ENCODE measurements at places on chromosomes 5 and 9.

- DNase-seq: no peak
Observed at GRCh38 chr9:109926421-109926869, 146.4 kb downstream of the PALM2AKAP2 start.

DNA sequence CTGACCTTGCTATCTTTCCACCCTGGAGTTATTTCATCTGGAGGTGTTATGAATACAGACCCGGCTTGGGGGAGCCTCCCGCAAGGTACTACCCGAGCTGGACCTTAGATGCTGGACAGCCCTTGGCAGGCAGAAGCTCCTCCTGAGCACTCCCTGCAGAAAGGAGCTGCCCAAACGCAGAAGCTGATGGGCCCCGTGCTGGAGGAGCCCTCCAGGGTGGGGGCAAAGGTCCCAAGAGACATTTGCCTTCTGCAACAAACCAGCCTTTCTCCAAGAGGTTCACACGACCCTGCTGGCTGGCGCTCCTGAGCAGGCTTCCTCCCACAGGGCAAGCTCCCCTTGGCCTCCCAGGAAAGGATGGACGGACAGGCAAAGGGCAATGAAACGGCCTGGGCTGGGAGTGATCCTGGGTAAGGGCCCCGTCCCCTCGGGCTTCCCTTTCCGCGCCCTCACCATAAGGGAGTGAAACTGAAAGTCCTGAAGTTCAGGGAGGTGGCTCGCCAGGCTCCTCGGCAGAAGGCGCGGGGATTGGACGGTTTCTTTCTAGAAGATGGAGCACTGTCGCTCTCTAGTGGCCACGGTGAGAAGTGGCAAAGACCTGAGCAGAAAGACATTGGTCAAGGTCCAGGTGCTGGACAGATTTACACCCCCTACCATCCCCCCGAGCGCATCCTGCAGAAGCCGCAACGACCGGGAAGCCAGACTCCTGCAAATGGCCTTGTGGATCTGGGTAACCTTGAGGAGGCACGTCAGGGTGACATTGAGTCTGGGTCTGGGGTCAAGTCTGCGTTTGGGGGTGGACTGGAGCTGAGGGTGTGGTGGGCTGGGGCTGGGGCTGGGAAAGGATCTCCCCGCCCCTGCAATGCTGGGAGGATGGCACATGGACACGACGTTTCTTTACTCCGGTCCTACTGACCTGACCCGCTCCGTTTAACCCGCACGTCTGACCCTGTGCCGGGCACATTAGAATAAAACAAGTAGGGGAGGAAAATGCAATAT lies 56.4 kb downstream of the NEURL1B start:
- peak; percentile 85 for DNase-seq

DNA sequence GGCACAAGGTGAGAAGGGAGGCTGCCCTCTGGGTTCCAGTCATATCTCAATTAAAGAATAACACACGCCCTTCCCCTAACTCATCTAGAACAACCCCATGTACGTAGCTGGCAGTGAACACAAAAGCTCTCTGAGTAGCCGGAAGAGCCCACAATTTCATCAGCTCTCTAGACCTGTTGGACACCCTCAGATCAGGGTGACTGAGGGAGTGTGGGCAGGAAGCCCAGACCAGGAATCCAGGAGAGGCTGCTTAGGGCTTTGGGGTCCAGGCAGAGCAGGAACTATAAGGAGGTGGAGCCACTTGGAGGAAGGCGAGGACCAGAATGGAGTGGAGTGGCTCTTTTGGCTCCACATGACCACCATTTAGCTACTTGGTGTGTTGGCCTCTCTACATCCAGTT lies 237.4 kb downstream of the NR3C1 start:
- no peak for DNase-seq

DNA sequence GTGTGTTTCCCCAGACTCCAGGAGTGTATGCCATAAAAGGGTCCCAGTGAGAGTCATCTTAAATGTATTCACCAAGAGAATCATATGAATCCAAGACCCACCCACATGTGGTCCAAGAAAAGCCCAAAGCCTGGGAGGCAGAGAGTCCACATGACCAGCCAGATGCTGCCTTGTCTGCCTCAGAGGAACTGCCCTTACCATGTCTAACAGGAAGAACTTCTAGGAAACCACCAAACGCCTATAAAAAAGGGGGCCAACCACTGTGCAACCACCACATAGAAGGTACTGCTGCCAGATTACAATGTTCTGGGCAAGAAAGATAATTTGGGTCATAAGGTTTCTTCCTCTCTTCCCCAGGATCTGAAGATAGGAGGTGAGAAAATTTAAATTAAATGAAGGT lies 129.8 kb upstream of the SLC24A2 start:
- DNase-seq: no peak

DNA sequence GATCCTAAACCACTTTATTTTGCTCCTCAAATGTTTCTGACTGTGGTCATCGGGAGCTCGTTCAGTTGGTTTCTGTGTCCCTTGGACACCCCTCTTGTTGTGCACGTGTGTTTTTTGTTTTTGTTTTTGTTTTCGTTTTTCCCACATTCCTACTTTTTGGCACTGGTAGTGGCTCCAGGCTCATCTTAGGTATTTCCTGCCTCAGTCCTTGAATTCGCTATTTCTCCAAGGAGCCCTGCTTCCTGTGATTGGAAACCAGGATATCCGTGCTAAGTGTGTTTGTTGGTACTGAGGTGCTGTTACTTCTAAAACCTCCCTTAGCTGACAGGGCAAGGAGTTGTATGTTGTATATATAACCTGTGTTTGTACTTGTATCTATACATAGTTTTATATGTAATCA lies 5.9 kb downstream of the HMCN2 start:
- DNase-seq: no peak

DNA sequence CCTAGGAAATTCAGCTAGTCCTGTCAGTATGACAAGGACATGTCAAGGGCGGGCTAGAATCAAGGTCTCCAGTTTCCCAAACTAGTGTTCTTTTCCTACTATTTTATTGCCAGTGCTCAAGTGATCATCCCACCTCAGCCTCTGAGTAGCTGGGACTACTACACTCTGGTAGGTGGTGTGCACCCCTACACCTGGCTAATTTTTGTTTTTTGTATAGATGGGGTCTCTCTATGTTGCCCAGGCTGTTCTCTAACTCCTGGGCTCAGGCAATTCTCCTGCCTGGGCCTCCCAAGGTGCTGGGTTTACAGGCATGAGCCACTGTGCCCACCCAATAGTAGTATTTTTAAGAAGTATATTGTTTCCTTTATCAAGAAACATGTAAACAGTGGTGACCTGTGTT lies 54.0 kb downstream of the C9orf85 start:
- no peak for DNase-seq

- DNase-seq: peak; percentile 68
Observed at GRCh38 chr9:113516840-113517577, 53.5 kb downstream of the RGS3 start.

DNA sequence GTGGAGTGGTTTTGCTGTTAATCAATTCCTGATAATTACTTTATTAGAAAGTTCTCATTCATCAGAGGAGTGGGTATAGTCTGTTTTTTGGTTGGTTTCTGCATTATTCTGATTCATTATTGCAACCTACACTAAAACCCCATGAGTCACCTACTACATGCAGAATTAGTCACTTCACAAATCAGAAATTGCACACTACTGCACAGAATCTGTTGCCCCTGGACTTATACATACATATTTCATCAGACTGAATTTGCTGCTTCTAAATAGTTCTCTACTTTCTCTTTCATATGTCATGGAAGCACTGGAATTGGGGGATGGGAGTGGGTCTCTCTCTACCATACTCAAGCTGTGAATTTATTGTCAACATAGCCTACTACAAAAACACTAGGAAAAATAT lies 585.1 kb downstream of the DNAH5 start:
- no peak for DNase-seq

DNA sequence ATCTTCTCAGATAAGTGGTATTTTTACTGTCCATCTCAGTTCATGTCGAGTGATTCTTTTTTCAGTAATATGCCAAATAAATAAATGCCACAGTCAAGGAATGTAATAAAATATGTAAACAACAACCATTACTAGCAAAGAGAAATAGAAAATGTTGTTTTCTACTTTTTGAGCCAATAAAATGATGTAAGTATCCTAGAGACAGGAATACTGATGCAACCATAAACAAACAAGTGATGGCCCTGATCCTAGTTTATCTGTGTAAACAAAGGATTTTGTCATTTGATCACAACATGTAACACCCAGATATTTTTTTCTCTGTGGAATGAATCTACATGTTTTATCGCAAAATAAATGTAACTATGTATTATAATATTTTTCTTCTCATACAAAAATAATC lies 1852.8 kb downstream of the EFNA5 start:
- no peak for DNase-seq

GRCh38 chr9:124808246-124808956 lies 31.5 kb downstream of the OLFML2A start:
- no peak for DNase-seq

GRCh38 chr9:135664801-135665794 lies 2.0 kb downstream of the LCN9 start:
- DNase-seq: no peak

- DNase-seq: no peak
Observed at GRCh38 chr9:20573023-20573422, 49.3 kb downstream of the MLLT3 start.

DNA sequence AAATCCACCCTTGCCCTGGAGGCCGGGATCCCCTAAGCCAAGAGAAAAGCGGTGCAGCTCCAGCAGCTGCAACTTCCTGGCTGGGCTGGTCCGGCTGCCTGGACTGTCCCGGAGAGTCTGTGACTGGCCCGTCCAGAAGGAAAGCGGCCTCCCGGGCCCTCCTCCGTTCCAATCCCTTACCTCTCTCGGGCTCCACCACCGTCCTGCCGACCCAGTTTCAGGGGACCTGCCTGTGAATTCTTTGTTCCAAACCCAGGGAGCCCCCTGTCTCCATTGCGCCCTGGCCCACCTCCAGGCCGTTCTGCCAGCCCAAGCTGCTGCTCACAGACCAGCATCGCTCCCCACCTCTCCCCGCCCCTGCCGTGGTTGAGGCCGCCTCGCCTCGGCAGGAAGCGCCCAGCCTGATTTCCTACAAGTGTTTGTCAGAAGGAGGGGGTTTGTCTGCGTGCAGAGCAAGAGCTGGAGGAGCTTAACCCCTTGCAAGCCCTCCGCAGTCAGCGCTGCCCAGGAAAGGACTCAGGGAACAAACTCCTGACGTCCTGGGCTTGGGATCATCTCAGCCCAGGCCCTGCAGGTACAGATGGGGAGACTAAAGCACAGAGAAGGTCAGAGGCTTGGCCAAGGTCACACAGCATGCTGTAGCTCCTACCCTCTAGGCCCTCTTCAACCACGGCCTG lies at the start of gene AKNA:
TSS of gene AKNA (minus strand) at position 303 of the 677 bp plus-strand sequence. CDS start 6,649 bp downstream, outside the sequence.
- peak; percentile 91 for DNase-seq
